Peyer's patch (tissue), 4 donors: ENCODE measurements at places on chromosomes 7 and 10.

- DNase-seq = peak; percentile 64
These were observed 157.3 kb downstream of the CTTNBP2 start for GRCh38 chr7:117715784-117716445.

DNA sequence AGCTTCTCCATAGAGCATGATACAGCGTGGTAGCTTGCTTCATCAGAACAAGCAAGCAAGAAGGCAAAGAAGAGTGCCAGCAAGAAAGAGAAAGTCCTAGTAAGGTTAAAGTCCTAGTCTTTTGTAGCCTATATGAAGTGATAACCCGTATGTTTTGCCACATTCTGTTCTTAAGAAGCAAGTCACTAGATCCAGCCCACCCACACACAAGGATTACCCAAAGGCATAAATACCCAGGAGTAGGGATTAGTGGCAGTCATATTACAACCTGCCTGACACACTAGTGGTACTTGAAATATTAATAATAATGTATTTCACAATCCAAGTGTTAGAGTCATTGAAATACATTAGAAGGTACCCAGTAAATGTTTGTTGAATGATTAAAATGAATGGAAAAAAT, 285.5 kb downstream of the HPSE2 start:
- no peak for DNase-seq

GRCh38 chr7:64875658-64876406, 27.2 kb upstream of the ZNF273 start:
- DNase-seq = no peak

- DNase-seq = no peak
These were observed 33.7 kb downstream of the PRKAG2 start for GRCh38 chr7:151843181-151843580.

DNA sequence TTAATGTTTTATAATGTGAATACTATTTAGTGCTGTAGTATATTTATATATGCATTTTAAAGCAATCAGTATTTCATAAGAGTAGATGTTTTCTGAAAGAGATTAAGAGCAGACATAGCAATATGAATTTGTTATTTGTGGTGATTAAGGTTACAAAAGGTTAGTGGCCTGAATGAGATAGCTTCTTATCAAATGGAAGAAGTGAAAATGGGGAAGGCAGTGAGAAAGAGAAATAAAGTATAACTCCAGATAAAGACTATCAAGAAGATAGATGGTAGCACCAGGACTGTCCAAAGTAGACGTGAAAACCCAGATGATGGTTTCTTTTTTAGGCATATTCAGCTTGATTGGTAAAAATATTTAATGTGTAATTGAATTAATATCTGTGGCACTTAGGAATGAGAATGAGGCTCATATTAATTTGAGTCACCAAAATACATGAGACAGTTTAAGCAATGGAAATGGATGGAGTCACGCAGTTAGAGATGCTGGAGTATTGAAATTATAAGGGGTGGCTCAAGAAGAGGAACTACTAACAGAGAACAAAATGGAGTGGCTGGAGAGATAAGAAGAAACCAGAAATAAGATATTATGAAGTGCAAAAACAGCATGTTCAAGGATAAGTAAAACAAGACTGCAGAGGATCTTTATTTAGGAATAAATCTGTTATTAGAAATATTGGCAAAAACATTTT, 288.0 kb upstream of the SEMA3C start:
- no peak for DNase-seq

- DNase-seq = no peak
These were observed 9.6 kb upstream of the AOC1 start for GRCh38 chr7:150842716-150843115.

GRCh38 chr7:55075464-55076021, 56.7 kb downstream of the EGFR start:
- DNase-seq = no peak

- no peak for DNase-seq
These were observed 176.5 kb upstream of the VWC2 start for GRCh38 chr7:49596701-49597491.

DNA sequence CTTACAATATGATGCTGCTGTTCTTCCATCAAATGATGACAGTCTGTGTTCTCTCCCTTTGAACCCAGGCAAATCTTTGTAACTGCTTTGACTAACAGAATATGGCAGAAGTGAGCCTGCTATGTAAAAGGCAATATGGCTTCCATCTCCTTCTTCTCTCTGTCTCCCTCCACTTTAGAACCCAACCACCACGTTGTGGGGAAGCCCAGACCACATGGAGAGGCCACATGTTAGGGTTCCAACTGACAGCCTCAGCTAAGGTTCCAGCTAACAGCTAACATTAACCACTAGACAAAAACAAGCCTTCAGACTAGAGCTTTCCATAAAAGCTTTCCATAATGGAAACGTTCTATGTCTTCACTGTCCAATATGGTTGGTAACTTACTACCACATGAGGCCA, 107.7 kb downstream of the PRTFDC1 start:
- DNase-seq = no peak

DNA sequence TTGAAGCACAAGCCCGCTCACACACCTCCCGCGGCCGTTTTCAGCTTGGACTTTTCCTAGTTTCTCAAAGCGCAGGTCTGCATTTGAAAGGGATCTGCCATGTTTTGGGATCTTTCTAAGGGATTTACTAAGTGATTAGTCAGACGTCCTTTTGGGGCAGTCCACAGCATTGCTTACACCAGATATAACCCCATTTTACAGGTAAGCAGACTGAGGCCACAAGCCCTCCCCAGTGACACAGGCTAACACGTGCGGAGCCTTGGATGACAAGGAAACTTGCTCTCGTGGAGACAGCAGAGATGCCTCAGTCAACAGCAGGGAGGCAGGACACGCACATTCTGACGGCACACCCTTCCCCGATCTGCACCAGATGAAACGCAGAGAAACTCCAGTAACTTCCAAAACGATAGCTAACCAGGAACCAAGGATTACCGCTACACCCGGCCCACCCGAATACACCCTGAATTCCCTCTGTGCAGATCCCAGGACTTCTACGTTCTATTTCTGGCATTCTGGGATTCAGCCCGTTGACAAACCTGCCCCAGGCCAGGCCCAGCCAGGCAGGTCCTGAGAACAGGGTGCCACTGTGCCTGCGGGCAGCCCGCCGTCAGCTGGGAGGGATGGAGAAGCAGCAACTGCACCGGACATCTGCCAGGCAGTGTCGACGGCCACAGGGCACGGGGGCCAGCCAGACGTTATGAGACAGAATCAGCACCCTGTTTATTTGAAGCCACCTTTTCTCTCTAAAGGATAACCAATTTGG, 27.9 kb downstream of the FOXL3 start:
- DNase-seq = no peak

GRCh38 chr7:143048827-143049226, 3.3 kb upstream of the OR6V1 start:
- DNase-seq = no peak

DNA sequence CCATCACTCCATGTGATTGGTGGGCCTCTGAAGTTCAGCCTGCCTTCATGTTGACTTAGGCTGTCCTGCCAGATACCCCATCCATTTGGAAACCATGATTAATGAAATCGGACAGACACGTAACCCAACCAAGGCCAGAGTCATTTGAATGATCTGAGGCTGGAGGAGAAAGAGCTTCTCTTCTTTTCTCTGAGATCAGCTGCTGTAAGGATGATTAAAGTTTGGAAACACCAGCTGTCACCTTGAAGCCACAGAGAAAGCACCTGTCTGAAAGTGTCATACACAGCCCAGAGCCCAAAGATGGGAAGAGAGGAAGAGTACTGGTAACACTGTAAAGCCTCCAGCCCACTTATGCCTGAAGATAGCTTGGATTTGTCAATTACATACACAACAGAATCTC, 22.9 kb downstream of the NEBL start:
- no peak for DNase-seq

DNA sequence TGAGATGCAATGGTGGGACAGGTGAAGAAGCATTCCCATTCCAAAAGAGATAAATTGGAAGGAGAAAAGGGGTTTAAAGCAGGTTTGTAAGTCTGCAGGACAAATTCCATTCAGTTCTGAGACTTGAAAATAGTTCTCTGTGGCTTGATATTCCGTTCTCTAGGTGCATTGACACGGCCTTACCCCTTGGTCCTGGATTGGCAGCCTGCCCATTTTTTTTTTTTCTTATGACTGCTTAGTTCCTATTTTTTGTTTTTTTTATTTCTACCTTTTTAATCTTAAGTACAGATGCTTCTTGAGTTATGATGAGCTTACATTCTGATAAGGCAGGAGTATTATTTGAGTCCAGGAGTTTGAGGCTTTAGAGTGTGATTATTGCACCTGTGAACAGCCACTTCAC, 70.6 kb downstream of the MLLT10 start:
- no peak for DNase-seq

GRCh38 chr10:77611221-77611620, 26.4 kb downstream of the KCNMA1 start:
- DNase-seq = no peak

GRCh38 chr7:24349339-24349738, 65.3 kb downstream of the NPY start:
- DNase-seq = no peak

- no peak for DNase-seq
These were observed 14.3 kb downstream of the BPGM start for GRCh38 chr7:134660961-134661376.

DNA sequence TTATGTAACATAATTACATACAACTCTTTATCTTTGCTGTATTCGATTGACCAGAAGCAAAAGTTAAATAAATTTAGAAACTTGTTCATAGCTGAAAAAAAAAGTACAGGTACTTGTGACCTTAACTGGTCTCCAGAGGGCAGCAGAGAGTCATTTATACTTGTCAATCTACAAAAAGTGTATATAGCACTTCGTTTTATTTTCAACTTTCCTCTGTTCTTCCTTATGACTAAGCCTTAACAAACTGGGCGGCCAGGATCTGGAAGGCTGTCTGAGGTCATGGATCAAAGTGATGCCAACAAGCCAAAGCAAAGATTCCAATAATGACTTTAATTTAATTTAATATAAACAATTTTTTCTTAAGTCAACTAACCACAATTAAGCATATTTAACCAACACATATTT, 29.8 kb downstream of the C10orf67 start:
- no peak for DNase-seq

- DNase-seq = no peak
These were observed 1.3 kb downstream of the CASP2 start for GRCh38 chr7:143289421-143289820.

DNA sequence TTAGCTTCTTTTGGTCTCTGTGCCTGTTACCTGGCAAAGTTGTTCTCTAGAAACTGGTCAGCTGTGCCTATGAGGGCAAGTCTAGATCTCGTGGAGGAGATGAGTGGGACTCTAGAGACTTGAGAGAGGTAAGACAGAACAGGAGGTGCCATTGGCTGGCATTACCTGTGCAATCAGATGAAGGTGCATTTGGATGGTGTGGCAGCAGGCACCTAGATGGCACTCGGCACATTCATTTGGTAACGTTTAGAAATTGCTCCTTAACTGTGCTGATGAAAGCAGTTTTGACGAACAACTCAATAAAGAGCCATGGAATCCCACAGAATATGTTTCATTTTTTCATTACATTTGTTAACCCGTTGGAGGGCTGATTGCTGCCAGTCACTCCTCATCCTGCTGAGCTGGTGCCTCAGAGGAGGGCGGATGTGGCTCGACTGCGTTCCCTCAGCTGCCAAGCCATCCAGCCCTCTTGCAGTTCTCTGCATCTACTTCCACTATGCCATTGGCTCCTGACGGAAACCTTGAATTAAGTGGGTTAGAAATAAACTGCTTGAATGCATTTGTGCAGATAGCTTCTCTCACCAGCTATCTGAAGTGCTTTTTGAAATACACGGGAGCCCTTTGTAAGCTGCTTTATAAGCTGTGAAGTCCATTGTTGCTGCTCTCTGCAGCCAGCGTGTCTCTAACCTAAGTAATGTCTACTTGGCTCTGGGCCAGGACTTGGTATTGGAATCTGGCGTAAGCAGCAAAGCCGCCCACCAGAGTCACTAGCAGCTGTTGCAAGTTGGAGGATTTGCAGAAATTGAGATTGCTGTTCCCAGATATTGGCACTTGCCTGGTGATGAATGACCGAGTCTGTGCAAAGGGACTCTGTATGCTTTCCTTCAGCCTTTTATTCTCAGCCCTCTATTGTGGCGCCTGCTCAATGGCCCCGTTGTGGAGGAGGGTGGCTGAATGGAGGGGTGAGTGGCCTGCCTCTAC, 87.4 kb downstream of the LRRC4 start:
- DNase-seq = no peak

GRCh38 chr7:25944777-25945515, 207.1 kb upstream of the NFE2L3 start:
- DNase-seq = no peak

GRCh38 chr10:115829521-115830205, 443.3 kb downstream of the GFRA1 start:
- DNase-seq = no peak

DNA sequence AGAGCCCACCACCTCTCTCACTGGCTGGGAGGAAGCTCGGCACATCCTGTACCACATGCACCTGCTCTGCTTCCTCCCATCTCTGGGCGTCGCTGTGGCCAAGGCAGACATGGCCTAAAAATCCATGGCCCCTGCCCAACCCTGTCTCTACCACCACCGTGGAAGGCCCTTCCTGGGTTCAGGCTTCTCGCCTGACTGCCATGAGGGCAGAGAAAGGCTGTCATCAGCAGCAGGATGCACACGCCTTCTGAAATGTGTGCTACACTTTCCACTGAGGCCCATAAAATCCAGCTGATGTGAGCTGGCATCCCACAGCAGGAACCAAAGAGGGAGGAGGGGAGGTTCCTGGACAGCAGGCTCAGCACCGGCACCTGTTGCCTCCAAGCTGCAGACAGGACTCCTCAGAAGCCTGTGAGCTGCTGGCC, 93.4 kb downstream of the PTPRN2 start:
- DNase-seq = no peak

DNA sequence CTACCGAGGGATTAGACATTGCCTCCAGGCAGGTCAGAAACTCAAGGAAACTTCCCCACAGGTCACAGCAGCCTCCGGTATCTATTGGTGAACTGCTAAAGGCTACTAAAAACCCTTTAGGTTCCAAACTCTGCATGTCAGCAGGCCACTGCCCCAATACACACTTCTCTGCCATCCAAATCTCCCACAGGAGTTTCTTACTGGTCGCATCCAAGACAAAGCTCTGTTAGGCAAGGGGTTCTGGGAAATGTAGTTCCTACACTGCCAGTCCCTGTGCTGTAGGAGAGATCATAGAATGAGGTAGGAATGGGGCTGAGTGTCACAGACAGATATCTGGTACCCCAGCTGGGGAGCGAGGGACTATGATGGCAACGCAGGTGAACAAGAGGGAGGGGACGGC, 757.0 kb upstream of the C7orf33 start:
- DNase-seq = no peak

DNA sequence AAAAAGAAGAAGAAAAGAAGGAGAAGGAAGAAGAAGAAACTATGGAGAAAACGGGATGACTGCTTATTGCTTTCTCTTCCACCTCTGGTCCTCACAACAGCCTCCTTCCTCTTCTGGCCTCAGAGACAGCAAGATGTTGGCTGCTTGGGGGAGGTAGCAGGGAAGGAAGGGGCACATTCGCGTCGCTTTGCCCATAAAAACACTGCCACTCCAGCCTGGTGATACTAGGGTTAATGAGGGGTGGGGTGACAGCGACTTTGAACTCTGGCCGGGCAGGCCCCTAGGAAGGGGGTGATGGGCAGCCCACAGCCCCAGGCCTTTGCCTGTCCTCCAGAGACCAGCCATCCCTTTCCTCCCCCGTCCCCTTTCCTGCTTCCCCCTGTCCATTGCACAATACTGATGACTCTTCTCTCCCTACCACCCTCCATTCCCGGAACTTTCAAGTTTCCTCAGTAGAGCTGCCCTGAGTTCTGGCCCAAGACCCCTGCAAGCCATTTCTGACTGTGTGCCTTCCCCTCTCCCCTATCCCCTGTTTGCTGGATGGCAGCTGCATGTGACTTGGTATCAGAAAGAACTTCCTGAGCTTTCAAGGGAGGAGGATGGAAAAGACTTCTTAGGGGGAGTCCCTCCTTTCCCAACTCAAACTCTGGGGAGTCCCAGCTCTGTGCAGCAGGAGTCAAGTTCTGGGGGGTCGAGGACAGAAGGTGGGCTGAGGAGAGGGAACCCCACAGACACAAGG, 2.2 kb upstream of the CUEDC2 start:
- no peak for DNase-seq
